ENCODE measurements at places on chromosomes 5 and 9.
A peak's percentile ranks its signal among the peaks of the same experiment; 100 is the strongest.

- no peak for DNase-seq
- H3K4me1 ChIP-seq: no peaks in the 10 kb centered on the region
- H3K27ac ChIP-seq: no peak overlapping the region
- no peak overlapping the region for H3K4me3 ChIP-seq
- no peaks in the 10 kb centered on the region for H3K27me3 ChIP-seq
Observed at GRCh38 chr5:1311439-1312055, 16.7 kb upstream of the TERT start.

GRCh38 chr5:73198833-73199592 lies 26.0 kb downstream of the TMEM174 start:
- no peak overlapping the region for H3K27ac ChIP-seq
- H3K4me3 ChIP-seq: no peak overlapping the region
- no peaks in the 10 kb centered on the region for H3K36me3 ChIP-seq
- no peaks in the 10 kb centered on the region for H3K27me3 ChIP-seq
- no peaks in the 10 kb centered on the region for H3K4me1 ChIP-seq

DNA sequence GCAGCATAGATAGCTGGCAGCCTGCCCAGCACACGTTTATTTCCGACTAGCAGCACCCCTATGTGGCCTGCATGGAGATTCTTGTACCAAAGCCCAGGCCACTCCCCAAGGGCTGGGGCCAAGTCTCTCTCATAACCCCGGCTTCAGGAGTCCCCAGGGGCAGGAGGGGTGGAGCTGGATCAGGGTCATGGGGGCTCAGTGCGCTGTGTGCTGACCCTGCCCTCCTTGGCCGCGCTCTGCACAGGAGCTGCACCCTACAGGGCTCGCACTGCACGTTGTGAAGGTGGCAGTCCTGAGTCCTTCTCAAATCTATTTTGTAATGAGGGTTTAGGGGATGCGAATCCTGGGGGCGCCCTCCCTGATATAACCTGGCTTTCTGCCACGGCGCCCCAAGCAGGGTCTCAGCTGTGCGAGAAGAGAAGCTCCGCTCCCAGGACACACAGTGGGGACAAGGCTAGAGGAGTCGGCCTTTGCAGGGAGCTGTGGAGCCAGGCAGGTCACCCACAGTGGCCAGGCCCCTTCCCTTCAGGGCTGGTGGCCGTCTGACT lies 28.6 kb downstream of the NKD2 start:
- H3K27me3 ChIP-seq: no peaks in the 10 kb centered on the region
- H3K4me3 ChIP-seq: no peak overlapping the region
- H3K36me3 ChIP-seq: no peaks in the 10 kb centered on the region
- H3K4me1 ChIP-seq: no peaks in the 10 kb centered on the region
- H3K27ac ChIP-seq: no peak overlapping the region
- no peak for DNase-seq

- peaks cover 4% of the 10 kb centered on the region for H3K4me1 ChIP-seq
- H3K4me3 ChIP-seq: no peak overlapping the region
- DNase-seq: no peak
- H3K27ac ChIP-seq: no peak overlapping the region
- H3K27me3 ChIP-seq: no peaks in the 10 kb centered on the region
Observed at GRCh38 chr5:54443270-54443669, 12.2 kb upstream of the HSPB3 start.

DNA sequence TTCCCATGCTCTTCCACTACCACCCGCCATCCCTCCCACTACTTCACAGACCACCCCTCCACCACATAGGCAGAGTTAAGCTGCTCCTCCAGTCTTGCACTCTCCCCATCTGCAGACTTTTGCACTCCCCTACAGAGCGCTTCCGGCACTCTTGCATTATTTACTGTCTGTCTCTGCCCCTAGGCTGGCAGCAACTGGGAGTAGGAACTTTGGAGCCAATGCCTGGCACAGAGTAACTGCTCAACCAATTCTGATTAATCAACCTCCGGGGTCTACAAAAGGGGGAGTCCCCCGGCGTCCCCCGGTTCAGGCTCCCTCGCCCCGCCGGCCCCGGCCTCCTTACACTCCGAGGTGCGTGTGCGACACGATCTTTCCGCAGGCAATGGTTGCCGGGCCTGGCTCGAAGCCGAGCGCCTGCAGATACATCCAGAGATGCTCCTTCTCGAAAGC lies 498 bp downstream of the HAUS6 start:
- H3K27ac ChIP-seq: peak overlapping the region; percentile 28
- peaks cover 12% of the 10 kb centered on the region for H3K4me1 ChIP-seq
- no peak for DNase-seq
- H3K4me3 ChIP-seq: peak overlapping the region; percentile 86
- H3K36me3 ChIP-seq: no peaks in the 10 kb centered on the region

- DNase-seq: no peak
- H3K27ac ChIP-seq: no peak overlapping the region
- no peak overlapping the region for H3K4me3 ChIP-seq
- H3K4me1 ChIP-seq: no peaks in the 10 kb centered on the region
Observed at GRCh38 chr5:147037515-147038205, 159.1 kb upstream of the PPP2R2B start.

GRCh38 chr9:134317790-134318414 lies 8.4 kb upstream of the RXRA start:
- H3K27me3 ChIP-seq: no peaks in the 10 kb centered on the region
- H3K4me1 ChIP-seq: peaks cover 19% of the 10 kb centered on the region
- H3K36me3 ChIP-seq: no peaks in the 10 kb centered on the region
- no peak overlapping the region for H3K27ac ChIP-seq
- no peak for DNase-seq

DNA sequence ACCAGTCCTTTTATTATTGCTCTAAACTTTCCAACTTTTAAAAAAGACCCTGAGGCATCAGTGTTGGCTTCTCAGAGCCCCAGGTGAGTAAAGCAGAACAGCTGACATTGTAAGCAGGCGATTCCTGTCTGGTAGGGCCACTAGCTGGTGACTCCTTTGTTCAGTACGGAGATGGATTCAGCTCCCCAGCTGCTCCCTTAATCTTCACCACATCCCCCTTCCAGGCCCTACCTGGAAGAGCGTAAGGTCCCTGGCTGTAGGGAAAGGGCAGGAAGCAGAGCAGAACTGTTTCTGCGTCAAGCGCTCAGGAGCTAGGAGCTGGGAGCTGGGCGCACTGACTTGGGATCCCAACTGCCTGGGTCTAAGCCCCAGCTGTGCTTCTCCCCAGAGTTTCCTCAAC lies 203.7 kb upstream of the TAS2R1 start:
- no peak overlapping the region for H3K27ac ChIP-seq
- H3K36me3 ChIP-seq: no peaks in the 10 kb centered on the region
- no peak overlapping the region for H3K4me3 ChIP-seq
- H3K4me1 ChIP-seq: no peaks in the 10 kb centered on the region
- DNase-seq: no peak

DNA sequence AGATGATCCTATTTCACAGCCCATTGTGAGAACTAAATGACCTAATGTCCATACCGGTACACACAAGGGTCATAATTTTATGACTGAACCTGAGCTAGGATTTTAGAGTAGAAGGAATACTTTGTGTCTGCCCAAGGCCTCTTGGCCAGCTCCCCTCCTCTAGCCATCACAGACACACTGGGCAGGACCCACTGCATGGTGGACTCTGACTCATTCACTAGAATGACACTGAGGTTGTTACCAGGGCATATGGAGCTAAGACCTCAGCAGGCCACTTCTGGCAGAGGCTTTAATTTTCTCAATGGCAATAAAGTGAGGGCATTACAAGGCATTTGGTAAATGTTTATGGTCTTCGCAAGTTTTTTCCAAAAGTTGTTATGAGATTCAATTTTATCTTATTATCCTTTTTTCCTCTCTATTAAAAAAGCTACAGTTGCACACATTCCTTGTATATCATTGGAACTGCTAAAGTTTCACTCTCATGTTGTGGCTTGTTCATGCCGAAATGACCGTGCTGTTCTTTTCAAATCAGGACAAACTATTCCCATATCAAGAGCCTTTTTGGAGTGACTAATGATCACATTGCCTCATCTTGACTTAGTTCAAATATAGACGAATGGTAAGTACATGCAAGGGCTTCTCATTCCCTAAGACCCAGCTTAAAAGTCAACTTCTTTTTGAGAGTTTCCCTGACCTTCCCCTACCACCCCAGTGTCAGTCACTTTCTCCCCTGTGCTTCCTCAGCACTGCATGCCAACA lies 595.7 kb downstream of the ACTL7B start:
- H3K36me3 ChIP-seq: no peaks in the 10 kb centered on the region
- no peak overlapping the region for H3K4me3 ChIP-seq
- H3K4me1 ChIP-seq: no peaks in the 10 kb centered on the region
- H3K27ac ChIP-seq: no peak overlapping the region

DNA sequence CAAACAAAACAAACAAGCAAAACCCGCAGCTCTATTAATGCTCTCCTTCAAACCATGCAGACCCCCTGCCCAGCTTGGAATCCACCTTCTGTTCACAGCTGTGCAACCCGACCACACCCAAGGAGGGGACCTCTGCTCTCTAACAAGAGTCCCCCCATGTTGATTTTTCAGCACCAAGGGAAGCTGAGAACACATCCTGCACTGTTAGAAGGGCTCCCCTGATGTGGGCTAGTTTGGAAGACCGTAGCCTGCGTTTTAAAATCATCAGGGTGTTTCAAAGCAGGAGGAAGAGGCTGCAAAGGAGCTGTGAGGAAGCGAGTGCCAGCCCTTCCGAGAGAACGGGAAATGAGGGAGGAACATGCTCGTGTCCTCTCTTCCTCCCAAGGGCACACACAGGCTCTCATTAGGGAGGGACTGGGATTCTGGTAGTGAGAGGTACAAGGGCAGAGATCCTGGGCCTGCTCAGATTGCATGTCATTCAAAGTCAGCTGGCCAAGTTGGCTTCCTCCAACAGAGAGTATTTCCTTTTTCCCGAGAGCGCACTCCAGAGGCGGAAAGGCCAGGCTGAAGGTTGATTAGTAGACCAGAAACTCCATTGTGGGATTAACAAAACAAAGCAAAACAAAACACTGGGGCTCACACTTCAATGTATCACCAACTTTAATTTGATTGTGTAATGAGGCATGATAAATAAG lies 185.9 kb downstream of the SEMA6A start:
- DNase-seq: no peak
- no peaks in the 10 kb centered on the region for H3K27me3 ChIP-seq
- H3K27ac ChIP-seq: no peak overlapping the region
- H3K36me3 ChIP-seq: no peaks in the 10 kb centered on the region

DNA sequence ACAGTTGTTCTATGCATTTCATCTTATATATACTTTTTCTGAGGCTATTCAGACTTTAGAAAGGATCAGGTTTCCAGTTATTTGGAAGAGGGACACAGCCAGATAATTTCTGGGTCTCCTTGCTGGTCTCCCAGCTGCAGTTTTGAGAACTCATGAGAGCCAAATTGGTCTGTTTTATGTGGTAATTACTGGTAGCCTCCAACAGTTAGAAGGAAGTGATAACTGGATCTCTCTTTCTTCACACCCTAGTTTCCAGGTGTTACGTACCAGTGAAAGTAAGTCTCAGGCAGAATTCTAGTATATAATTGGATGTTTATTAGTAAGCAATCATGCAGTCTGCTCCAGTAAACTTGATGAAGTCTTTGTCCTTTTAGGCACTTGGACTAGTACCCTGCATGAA lies 63.2 kb upstream of the RPS23 start:
- DNase-seq: no peak
- H3K36me3 ChIP-seq: no peaks in the 10 kb centered on the region
- no peak overlapping the region for H3K27ac ChIP-seq
- H3K4me1 ChIP-seq: peaks cover 16% of the 10 kb centered on the region

GRCh38 chr5:67051164-67051563 lies 145.4 kb downstream of the CD180 start:
- no peak overlapping the region for H3K27ac ChIP-seq
- no peak for DNase-seq
- no peak overlapping the region for H3K4me3 ChIP-seq
- peaks cover 40% of the 10 kb centered on the region for H3K4me1 ChIP-seq
- H3K36me3 ChIP-seq: no peaks in the 10 kb centered on the region

GRCh38 chr5:122757285-122757684 lies 17.6 kb upstream of the SNX2 start:
- H3K36me3 ChIP-seq: no peaks in the 10 kb centered on the region
- DNase-seq: no peak
- no peaks in the 10 kb centered on the region for H3K27me3 ChIP-seq
- no peak overlapping the region for H3K27ac ChIP-seq
- peaks cover 6% of the 10 kb centered on the region for H3K4me1 ChIP-seq
- H3K4me3 ChIP-seq: no peak overlapping the region

- H3K27me3 ChIP-seq: no peaks in the 10 kb centered on the region
- DNase-seq: no peak
- H3K36me3 ChIP-seq: no peaks in the 10 kb centered on the region
- H3K27ac ChIP-seq: no peak overlapping the region
- peaks cover 54% of the 10 kb centered on the region for H3K4me1 ChIP-seq
Observed at GRCh38 chr5:119284031-119284430, 71.8 kb upstream of the TNFAIP8 start.

DNA sequence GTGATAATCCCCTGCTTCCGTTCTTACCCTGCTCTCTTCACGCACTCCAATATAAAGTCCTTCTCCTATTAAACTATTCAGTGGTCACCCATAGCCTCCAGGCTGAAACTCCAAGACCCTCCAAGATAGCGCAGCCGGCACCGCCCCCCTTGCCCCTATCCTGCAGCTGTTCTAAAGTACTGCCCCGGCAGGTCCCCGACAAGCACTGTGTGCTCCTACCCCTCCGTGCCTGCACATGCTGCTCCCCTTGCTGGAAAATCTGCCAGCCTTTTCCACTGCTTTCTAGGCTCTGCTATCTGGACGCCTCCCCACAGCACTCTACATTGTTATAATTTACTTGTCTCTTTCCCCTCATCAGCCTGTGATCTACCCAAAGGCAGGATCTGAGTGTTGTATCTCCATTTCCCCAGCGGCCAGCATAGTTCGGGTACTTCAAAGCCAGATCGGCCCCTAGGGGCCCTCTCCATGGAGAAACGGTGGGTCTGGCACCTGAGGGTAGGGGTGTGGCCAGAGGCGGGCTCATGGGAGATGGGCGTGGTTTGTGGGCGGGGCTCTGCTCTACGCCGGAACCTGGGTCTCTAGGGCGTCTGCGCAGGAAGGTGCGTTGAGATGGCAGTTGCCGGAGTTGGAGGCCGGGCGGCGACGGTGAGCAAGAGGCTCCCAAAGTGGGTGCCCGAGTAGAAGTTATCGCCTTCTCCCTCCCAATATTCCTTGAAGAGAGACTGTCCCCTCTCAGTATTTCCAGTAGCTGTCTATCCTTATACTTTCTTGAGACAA lies 83.5 kb upstream of the RUSC2 start:
- peaks cover 23% of the 10 kb centered on the region for H3K36me3 ChIP-seq
- no peaks in the 10 kb centered on the region for H3K27me3 ChIP-seq
- no peak for DNase-seq
- H3K4me1 ChIP-seq: no peaks in the 10 kb centered on the region

DNA sequence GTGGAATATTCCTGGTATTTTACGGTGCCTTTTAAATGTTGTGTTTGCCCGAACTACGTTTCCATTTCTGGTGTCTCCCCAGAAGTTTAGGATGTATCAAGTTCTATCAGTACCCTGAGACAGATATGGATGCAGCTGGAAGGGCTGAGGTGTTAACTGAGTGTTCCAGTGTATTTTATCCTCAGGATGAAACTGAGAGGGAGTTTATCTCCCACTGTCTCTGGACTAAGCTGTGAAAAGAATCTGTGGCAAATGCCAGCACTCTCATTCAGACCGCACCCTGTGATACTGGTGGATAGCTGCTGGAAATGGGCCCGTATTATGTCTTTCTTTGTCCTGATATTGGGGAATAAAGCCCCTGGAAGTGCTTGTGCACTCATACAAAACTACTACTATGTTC lies 887.2 kb upstream of the TYRP1 start:
- no peaks in the 10 kb centered on the region for H3K27me3 ChIP-seq
- DNase-seq: no peak
- no peak overlapping the region for H3K27ac ChIP-seq
- no peaks in the 10 kb centered on the region for H3K36me3 ChIP-seq
- no peaks in the 10 kb centered on the region for H3K4me1 ChIP-seq

All from thoracic aorta (tissue), 2 donors.